A549 treated with AZD2906 at 1 μM for 4 hours (cell line): ENCODE measurements at places on chromosomes 4 and X. TPM values are rescaled to one million over a fixed set of nuclear protein-coding genes. Genes with fewer than 3 reads are reported as not detected.

Gene AKAP4
- 0.14 TPM in 1 of 5 replicates, not detected in the others for total RNA-seq

Gene CCDC120
- 2.7 to 4.4 TPM (median 3.5 TPM) in 5 replicates for total RNA-seq

Gene TEX13D
- total RNA-seq: not detected in 5 replicates

Gene PLA2G12A
- total RNA-seq: 10.0 to 14.9 TPM (median 11.2 TPM) in 5 replicates

Gene F8A2
- not detected in 5 replicates for total RNA-seq

Gene PHF8
- 12.5 to 14.2 TPM (median 13.5 TPM) in 5 replicates for total RNA-seq

Gene RNF175
- 0.10 TPM in 1 of 5 replicates, not detected in the others for total RNA-seq

Gene TMEM47
- total RNA-seq: 1.1 to 1.6 TPM (median 1.5 TPM) in 5 replicates

Gene SSX5
- total RNA-seq: not detected in 5 replicates
